ENCODE measurements at places on chromosomes 11 and 22.

DNA sequence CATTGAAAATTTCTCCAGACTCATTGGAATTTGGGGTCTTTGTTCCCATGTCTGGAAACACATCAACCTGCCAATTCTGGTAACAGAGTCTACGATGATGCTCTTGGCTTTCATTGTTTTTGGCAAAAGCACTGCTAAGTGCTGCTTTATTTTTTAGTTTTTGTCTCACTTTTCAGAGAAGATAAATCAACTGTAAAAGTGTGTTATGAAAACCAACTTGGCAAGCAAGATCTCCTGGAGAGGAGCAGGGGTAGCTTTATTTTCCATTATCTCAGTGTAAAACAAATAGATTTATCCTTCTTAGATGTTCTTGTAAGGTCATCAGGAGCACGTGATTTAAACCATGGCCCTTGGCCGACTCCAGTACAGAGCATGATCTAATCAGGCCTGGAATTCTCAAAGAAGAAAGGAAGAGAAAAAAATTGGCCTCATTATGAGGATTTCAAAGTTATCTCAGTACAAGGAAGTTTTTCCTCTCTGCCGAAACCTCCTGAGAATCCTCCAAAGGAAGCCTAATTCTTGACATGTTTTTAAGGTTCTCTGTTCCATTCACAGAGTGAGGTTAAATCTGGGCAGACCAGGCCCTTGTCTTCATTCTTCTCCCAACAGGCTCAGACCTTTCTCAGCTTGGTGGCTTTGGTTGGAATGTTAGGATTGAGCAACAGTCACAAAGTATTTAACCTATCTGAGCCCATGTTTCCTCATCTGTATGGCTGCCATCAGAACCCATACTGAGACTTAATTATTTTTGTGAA, 16.4 kb upstream of the PAMR1 start:
- DNase-seq: no peak

- DNase-seq: no peak
Measured at GRCh38 chr22:37283393-37283937, 1.2 kb downstream of the CYTH4 start.

DNA sequence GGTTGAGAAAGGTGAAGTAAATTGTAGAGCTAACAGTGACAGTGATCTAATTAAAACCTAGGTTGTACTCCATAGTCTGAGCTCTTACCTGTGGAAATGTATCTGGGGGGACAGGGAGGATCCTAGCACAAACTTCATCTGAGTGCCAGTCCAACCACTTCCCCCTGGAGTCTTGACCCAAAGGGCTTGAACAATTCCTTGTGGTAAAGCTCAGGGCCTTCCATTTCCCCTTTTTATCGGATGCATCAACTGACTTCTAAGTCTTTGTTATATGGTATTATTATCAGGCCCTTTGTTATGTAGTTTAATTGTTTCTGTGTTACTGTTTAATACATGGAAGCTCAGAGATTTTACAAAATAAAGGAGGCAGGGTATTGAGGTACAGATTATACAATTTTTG, 140.2 kb upstream of the SESN3 start:
- no peak for DNase-seq

- no peak for DNase-seq
Measured at GRCh38 chr11:31355131-31355530, 14.4 kb downstream of the DCDC1 start.

- no peak for DNase-seq
Measured at GRCh38 chr22:42272431-42272999, 2.1 kb upstream of the TCF20 start.

GRCh38 chr22:27809226-27809603, 7.7 kb upstream of the MN1 start:
- no peak for DNase-seq

GRCh38 chr11:2940921-2941821, 12.0 kb upstream of the PHLDA2 start:
- DNase-seq: no peak

DNA sequence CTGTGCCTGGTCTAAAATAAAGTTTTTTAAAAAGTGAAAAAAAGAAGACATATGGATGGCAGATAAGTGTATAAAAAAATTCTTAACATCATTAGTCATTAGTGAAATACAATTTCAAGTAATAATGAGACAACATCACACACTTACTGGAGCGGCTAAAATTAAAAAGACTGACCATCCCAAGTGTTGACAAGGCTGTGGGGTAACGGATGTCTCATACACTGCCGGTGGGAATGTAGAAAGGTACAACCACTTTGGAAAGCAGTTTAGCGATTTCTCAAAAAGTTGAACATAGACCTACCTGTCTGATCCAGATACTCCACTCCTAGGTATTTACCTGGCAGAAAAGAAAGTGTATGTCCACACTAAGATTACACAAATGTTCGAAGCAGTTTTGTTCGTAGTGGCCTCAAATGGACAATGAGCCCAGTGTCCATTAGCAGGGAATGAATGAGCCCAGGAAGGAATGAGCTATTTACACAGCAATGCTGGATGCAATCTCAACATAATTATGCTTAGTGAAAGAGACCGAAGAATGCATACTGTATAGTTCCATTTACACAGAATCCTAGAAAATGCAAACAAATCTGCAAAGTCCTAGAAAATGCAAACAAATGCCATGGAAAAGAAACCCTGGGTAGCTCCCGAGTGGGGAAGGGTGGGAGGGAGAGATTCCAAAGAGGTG, 6.7 kb upstream of the MUC2 start:
- no peak for DNase-seq

- peak; percentile 23 for DNase-seq
Measured at GRCh38 chr11:68798221-68798813, 43.4 kb downstream of the CPT1A start.

GRCh38 chr11:26951809-26952515, 42.0 kb upstream of the FIBIN start:
- DNase-seq: no peak

- DNase-seq: no peak
Measured at GRCh38 chr22:28137036-28137435, 218.0 kb upstream of the PITPNB start.

DNA sequence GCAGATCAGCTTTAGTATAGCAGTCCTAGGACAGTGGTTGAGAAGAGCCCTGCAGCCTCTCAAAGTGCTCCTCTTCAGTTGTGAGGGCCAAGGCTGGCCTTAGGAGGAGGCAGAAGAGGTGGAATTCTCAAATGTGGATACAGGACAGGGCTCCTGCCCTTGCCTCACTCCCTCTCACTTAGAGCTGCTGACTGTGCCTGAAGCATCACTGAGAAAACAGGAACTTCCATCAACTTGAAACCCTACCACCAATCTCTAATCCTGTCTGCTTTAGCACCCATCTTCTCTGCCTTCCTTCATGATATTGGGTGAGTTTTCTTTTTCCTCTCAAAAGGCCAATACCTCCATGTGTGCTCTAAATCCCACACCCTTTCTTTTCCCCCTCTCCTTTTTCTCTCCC, 14.4 kb upstream of the UCP3 start:
- no peak for DNase-seq

GRCh38 chr11:102552020-102552419, 21.5 kb upstream of the MMP7 start:
- DNase-seq: no peak

GRCh38 chr11:18091731-18092130, 14.2 kb downstream of the SAAL1 start:
- no peak for DNase-seq

GRCh38 chr22:49709464-49709863, 118.2 kb downstream of the BRD1 start:
- DNase-seq: no peak

- no peak for DNase-seq
Measured at GRCh38 chr11:63558459-63559157, 4.6 kb downstream of the PLAAT2 start.

GRCh38 chr11:68584097-68584496, 100.2 kb upstream of the GAL start:
- peak; percentile 46 for DNase-seq

DNA sequence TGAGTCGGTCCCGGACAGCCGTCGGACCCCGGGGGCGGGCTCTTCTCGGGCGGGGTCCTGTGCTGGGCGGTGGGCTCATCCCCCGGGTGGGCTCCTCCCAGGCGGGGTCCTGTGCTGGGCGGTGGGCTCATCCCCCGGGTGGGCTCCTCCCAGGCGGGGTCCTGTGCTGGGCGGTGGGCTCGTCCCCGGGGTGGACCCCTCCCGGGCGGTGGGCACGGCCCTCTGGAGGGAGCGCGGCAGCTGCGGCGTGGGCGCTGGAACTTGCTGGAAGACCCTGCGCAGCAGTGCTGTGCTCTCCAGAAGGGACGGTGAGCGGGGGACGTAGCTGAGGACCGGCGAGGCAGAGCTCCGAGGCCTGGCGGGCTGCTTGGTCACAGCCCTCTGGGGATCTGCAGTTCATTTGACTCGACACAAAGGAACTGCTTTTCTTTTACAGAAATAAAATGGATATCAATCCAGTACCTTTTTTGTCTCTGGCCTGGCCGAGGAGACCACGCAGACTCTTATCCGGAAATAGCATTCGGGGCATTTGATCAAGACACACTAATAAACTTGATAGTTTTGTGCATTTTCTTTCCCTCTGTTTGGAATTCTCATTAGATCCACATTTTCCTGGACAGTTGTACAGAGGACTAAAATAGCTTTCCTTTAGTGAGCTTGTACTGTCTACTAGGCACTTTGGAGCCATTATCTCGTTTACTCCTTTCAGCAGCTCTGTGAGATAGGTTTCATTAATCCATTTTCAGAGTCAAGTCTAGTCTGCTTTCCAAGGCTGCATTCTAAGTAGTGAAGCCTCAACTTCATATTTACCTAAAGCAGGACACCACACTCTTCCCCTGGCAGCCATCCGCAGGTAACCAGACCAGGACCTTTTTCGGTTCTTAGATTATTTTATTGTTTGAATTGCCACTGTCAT, 812 bp downstream of the JAM3 start:
- DNase-seq: no peak

DNA sequence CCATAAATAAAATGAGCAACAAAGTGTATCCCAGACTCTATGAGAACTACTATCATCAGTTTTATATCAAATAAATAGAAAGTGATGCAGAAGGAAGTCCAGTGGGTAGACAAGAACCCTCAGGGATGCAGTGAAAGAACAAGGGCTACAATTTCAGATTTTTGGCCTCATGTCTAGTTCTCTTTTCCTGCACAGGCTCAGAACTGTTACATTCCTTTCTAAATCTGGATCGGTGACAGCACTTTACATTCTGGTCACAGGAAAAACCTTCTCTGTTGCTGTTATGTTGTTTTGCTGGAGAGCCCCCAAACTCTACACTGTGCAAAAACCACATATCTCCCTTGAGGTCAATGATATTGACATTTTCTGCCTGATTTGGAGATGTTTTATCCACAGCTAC, 108.8 kb upstream of the ANO5 start:
- DNase-seq: no peak

- no peak for DNase-seq
Measured at GRCh38 chr22:43131773-43132501, 11.3 kb downstream of the MCAT start.

DNA sequence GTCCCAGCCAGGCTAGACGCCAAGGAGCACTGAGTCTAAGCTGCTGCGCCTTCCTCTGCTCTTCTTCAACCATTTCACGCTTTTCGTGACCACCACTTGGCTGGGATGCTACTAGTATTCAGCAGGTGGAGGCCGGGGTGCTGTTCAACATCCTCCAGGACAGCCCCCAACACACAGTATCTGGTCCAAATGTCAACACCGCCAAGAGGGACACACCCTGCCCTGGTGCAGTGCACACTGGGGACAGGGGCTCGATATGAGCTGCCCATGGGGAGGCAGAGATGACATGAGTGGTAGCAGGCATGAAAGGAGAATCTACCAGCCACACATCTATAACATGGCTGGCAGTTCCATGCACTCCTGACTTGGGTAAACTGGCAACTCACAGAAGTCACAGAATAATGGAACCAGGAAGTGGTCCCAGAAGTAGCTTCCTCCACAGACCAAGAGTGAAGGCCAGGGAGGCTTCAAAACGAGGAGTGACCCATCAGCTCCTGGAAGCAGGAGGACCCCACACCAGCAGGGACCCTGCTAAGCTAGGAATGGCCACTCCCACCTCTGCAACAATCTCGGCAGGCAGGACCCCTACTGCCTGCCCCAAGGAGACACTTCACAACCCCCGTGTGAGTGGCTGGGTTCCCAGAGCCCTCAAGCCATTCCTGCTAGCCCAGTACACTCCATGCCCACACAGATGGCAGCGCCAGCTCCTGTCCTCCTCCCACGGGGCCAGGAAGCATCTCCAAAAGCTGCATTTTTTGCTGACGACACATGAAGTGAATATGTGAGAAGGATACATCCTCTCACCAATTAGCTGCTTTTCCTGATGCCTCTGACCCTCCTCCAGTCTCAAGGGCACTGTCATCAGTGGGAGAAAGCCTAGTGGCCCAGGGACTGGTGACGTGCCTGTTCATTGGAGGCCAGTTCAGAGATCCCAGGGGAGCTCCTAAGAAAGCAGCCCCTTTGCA, 78.8 kb downstream of the DGCR2 start:
- DNase-seq: no peak

- DNase-seq: peak; percentile 18
Measured at GRCh38 chr22:35437049-35437448, 37.1 kb downstream of the MCM5 start.

GRCh38 chr11:34151166-34151565, 45.7 kb downstream of the NAT10 start:
- no peak for DNase-seq

DNA sequence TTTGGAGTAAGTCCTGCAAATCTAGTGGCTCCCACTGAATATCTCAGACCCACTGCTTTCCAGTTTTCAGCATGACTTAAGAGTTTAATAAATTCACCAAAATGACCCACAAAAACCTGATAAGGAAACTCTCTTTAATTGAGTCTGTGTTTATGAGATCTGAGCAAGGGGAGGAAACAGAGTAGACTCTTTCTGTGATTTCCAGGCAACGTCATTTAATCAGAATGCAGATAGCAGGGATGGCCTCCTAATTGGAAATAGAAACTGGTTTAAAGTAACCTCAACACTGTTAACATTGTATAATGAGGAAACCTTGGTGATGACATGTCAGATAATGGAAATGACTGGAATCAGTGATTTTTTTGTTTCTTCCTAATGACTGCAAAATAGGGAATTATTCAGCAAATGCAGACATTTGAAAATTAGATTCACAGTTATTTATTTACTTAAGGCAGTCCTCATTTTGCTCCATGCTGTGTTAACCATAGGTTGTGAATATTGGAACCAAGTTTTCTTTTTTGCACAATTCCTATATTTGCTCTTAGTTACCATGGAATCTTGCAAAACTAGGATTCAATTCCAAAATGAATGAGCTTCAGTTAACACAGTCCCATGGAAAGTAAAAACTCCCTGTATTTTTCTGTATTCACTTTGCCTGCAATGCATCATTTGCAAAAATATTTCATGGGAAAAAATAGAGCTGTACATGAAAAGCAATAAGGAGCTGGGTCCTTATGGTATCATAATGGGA, 1324.5 kb downstream of the LRRC4C start:
- no peak for DNase-seq

Data from activated T-cell treated with anti-CD3 and anti-CD28 coated beads for 48 hours (primary cell).